Left renal pelvis (tissue), 4 donors: ENCODE measurements at places on chromosomes 6 and 20. TPM values are rescaled to one million over a fixed set of nuclear protein-coding genes. Genes with fewer than 3 reads are reported as not detected.

- DNase-seq: no peak
These were observed 35.1 kb downstream of the FRMD1 start for GRCh38 chr6:168043848-168044415.

- no peak for DNase-seq
These were observed 398.0 kb upstream of the PLCB4 start for GRCh38 chr20:8670893-8671215.

GRCh38 chr6:36333931-36334725 is 2.6 kb downstream of the BNIP5 start:
- no peak for DNase-seq

DNA sequence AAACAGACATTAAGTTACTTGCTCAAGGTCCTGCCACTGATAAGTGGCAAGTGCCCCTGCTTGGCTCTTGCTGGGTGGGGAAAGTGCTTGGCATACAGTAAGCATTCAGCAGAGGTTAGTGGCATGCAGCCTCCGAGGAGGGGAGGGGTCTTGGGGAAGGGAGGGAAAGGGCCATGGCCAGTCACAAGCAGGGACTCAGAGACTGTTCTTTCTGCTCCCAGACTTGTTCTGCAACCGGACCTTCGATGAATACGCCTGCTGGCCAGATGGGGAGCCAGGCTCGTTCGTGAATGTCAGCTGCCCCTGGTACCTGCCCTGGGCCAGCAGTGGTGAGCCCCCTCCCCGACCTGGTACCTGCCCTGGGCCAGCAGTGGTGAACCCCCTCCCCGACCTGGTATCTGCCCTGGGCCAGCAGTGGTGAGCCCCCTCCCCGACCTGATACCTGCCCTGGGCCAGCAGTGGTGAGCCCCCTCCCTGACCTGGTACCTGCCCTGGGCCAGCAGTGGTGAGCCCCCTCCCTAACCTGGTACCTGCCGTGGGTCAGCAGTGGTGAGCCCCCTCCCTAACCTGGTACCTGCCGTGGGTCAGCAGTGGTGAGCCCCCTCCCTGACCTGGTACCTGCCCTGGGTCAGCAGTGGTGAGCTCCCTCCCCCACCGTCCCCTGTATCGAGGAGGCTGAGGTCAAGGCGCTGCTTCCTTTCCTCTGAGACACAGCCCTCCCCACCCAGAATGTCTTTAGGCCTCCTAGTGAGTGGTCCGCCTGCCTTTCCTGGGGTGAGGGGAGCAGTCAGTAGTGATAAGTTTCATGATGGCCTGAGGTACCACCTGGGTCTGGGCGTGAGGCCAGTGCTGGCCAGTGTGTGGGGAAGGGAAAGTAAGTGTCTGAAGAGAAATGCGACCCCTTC is 8.9 kb downstream of the GLP1R start:
- DNase-seq: no peak

GRCh38 chr6:52106994-52107393 is 19.6 kb upstream of the PKHD1 start:
- no peak for DNase-seq

CAP2 gene
- 15.6 TPM for polyA plus RNA-seq

DTNBP1 gene
- 24.8 TPM for polyA plus RNA-seq
